ENCODE measurements at places on chromosomes 2 and 18. TPM values are rescaled to one million over a fixed set of nuclear protein-coding genes. Genes with fewer than 3 reads are reported as not detected.

- H3K4me3 ChIP-seq: no peak overlapping the region
- DNase-seq: no peak
- peaks cover 2% of the 10 kb centered on the region for H3K36me3 ChIP-seq
- peaks cover 23% of the 10 kb centered on the region for H3K4me1 ChIP-seq
- H3K27me3 ChIP-seq: no peaks in the 10 kb centered on the region
- peak overlapping the region; percentile 53 for H3K27ac ChIP-seq
These were observed 52.8 kb downstream of the CLASP1 start for GRCh38 chr2:121596221-121597080.

ANKRD53 gene
- 0.34 TPM for total RNA-seq

DNA sequence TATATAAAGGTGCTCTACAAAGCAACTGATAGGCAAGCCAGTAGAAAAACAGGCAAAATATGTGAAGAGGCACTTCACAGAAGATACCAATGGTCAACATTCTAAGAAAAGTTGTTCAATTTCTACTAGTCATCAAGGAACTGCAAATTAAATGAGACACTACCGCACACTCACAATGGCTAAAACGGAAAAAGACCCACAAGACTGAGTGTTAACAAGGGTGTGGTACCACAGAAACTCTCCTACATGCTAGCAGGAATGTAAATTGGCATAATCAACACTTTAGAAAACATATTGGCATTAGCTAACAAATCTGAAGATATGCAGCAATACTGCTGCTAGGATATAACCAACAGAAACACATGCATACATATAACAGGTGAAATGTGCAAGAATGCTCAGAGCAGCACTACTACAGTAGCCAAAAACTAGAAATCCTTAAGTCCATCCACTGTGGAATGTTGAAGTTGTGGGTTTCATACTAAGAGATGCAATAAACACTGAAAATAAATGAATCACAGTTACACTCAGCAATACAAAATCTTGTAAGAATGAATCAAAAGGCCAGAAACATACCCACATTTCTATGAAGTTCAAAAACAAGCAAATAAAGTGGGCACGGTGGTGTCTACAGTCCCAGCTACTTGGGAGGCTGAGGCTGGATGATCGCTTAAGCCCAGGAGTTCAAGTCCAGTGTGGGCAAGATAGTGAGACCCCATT, 9.2 kb downstream of the RNU4ATAC start:
- H3K36me3 ChIP-seq: peaks cover 2% of the 10 kb centered on the region
- no peak for DNase-seq
- peak overlapping the region; percentile 61 for H3K27ac ChIP-seq
- H3K4me3 ChIP-seq: peak overlapping the region; percentile 26
- H3K4me1 ChIP-seq: peaks cover 28% of the 10 kb centered on the region

HRH4 gene
- total RNA-seq: 3.2 TPM

DNA sequence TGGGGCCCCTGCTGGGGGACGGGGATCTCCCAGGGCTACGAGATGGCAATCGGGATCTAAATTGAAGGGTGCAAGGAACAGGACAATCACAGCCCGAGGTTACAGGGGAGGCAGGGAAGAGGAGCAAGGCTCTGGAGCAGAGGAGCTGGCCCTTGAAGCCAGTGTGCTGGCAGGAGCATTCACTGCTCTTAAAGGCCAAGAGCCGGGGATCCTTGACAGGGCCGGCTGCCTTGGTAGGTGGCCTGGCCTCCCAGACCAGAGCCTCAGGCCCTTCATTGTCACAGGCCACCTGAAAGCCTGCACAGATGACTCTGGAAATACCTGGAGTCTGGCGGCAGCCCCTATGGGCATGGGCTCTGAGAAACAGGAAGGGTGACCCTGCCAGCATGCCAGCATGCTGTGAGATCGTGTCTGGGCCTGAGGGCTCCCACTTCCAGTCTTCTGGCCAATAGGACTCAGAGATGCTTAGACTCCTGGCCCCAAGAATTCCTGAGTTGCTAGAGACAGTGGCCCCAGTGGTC, 38.7 kb downstream of the PDIA6 start:
- DNase-seq: no peak
- H3K27ac ChIP-seq: no peak overlapping the region
- H3K4me1 ChIP-seq: peaks cover 2% of the 10 kb centered on the region

- peaks cover 20% of the 10 kb centered on the region for H3K27me3 ChIP-seq
- no peak for DNase-seq
- H3K36me3 ChIP-seq: no peaks in the 10 kb centered on the region
- no peak overlapping the region for H3K4me3 ChIP-seq
- peaks cover 8% of the 10 kb centered on the region for H3K4me1 ChIP-seq
These were observed 1.4 kb downstream of the SNORC start for GRCh38 chr2:232871418-232871834.

DNA sequence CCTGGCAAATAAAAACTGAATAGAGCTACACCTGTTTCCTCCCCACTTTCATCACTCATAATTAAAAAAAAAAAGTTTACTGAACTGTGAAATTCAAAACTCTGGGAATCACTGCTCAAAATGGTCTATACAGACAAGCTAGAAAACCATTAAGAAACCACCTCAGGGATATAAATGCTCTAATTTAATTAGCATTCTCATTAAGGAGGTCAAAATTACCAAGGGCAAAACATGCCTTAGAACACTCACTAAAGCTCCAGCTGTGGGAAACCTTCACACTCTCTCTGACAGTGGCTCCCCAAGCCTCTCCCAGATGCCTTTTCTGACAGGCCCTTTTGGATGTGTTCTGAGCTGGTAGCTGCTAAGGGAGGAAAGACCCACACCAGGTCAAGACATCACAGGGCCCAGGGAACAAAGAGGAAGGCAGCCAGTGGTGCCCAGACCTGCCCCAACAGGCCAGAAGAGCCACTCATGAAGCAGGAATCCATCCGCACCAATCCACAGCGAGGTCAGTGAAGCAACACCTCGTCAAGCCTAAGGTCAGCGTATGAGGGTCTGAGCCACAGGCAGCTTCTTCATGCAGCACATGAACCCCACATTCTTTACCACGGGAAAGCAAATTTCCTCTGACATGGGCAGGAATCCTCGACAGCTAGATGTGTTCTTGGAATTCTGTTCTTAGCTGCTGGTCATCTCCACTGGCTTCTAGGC, 35.6 kb downstream of the XDH start:
- no peak for DNase-seq
- H3K27ac ChIP-seq: no peak overlapping the region
- no peaks in the 10 kb centered on the region for H3K4me1 ChIP-seq
- peaks cover 13% of the 10 kb centered on the region for H3K27me3 ChIP-seq
- H3K36me3 ChIP-seq: no peaks in the 10 kb centered on the region

- DNase-seq: no peak
- H3K4me3 ChIP-seq: no peak overlapping the region
- H3K36me3 ChIP-seq: peaks cover 20% of the 10 kb centered on the region
- H3K27ac ChIP-seq: peak overlapping the region; percentile 84
- no peaks in the 10 kb centered on the region for H3K27me3 ChIP-seq
- H3K4me1 ChIP-seq: peaks cover 28% of the 10 kb centered on the region
These were observed 8.7 kb downstream of the SP140 start for GRCh38 chr2:230234122-230234722.

DNA sequence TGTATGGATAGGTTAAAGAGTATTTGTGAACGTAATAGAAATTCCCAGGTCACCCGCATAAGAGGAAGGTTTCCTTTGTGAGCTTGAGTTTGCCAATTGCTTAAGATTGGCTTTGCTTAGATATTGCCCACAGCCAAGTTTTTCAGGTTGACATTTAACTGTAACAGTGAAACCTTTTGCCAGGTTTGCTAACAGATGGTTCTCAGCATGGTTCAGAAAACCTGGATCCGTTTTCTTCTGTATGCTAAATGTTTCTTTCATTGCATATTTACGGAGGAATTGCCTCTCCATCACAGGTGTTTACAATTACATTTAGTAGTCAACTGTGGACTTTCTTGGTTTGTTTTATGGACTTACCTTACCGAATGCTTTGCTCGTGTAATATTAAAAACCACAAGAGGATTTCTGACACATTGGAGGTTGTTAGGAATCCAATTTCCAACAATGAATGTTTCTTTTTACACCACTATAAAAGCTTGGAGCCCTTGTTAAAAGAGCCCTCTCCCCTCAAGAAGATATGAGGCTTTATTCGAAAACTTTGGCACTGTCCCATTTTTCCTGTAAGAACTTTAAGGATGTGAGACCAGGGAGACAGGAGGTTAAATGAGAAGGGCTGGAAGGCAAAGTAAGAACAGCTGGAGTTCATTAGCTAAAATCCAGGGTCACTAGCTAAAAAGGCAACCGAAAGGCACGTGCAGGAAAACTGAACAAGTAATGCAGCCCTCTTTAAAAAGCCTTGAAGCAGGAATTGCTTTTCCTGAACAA, 7.8 kb downstream of the CDK15 start:
- H3K27ac ChIP-seq: no peak overlapping the region
- H3K27me3 ChIP-seq: peaks cover 34% of the 10 kb centered on the region
- H3K36me3 ChIP-seq: no peaks in the 10 kb centered on the region
- DNase-seq: no peak
- H3K4me1 ChIP-seq: no peaks in the 10 kb centered on the region
- no peak overlapping the region for H3K4me3 ChIP-seq

DNER gene
- not detected for total RNA-seq

- H3K4me1 ChIP-seq: peaks cover 4% of the 10 kb centered on the region
- peaks cover 4% of the 10 kb centered on the region for H3K36me3 ChIP-seq
- H3K27ac ChIP-seq: no peak overlapping the region
- no peak for DNase-seq
- no peak overlapping the region for H3K4me3 ChIP-seq
These were observed 82.5 kb downstream of the THNSL2 start for GRCh38 chr2:88252646-88253045.

DNA sequence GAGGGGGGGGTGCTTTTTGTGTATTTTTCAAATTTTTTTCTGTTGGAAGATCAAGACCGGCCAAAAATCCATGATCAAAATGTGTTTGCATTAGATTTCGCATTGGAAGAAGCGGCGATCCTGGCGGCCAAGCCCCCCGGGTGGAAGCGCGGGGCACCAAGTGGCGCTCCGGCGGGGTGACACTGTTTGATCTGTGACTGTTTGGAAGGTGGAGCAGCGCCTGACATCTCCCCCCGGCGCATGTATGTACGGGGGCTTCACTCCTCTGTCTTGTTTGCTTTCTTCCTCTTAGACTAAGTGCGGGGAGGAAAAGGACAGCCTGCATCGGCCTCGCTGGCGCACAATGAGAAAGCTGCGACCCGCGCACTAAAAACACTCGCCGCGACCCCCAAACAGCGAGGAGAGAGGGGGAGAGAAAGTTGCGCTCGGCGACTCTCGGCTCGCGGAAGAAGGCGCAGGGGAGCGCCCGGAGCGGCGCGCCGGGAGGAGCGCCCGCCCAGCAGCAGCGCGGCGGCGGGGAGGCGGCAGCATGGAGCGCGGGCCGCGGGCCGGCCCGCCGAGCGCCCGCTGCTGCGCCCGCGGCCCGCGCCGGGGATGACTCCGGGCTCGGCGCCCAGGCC, 515 bp downstream of the TSHZ1 start:
- DNase-seq: no peak
- peaks cover 50% of the 10 kb centered on the region for H3K4me1 ChIP-seq
- no peaks in the 10 kb centered on the region for H3K27me3 ChIP-seq
- peak overlapping the region; percentile 98 for H3K4me3 ChIP-seq

COL5A2 gene
- total RNA-seq: 0.37 TPM

RFX8 gene
- 0.44 TPM for total RNA-seq

PLCL1 gene
- total RNA-seq: 24.9 TPM

IL36B gene
- not detected for total RNA-seq

Data from T-helper 17 cell (primary cell).